Endodermal cell (in vitro differentiated cells): ENCODE measurements at places on chromosomes 6 and 20. TPM values are rescaled to one million over a fixed set of nuclear protein-coding genes. Genes with fewer than 3 reads are reported as not detected.

GRCh38 chr6:167957626-167958025 is 39.8 kb upstream of the KIF25 start:
- peaks cover 4% of the 10 kb centered on the region for H3K4me1 ChIP-seq
- H3K4me3 ChIP-seq = no peak overlapping the region
- peaks cover 68% of the 10 kb centered on the region for H3K36me3 ChIP-seq
- no peak overlapping the region for H3K27ac ChIP-seq
- no peaks in the 10 kb centered on the region for H3K27me3 ChIP-seq

DNA sequence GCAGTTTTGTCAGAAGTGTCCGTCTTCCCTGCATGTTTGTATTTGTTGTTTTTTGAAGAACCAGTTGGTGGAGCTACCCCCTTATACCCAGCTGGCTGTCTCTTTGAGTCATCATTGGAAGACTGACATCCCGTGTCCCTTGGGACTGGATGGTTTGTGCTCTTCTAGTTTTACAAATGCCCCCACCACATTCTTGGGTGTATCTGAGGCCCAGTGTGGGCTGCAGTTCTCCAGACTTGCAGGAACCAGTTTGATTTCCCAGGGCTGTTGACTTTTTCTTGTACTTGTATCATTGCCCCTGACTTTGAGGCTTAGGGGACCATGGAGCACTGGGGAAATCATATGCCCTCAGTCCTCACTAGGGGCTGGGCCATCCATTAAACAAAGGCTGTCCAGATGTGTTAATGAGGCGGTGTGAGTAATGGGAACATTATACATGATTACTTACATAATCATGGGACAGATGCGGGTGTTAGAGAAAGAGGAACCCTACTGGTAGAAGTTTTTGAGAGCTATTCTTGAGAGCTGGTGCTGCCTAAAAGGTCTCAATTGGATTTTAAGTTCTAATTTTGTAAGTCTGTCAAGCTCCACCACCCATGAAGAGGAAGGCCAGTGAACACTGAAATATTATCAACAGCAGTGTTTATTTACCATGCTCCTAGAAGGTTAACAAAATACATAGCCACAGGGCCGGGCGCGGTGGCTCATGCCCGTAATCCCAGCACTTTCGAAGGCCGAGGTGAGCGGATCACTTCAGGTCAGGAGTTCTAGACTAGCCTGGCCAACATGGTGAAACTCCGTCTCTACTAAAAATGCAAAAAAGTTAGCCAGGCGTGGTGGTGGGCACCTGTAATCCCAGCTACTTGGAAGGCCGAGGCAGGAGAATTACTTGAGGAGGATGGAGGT is 8.5 kb downstream of the JARID2 start:
- peak; percentile 68 for DNase-seq
- H3K4me3 ChIP-seq = no peak overlapping the region
- peaks cover 16% of the 10 kb centered on the region for H3K4me1 ChIP-seq
- H3K36me3 ChIP-seq = peaks cover 3% of the 10 kb centered on the region

DNA sequence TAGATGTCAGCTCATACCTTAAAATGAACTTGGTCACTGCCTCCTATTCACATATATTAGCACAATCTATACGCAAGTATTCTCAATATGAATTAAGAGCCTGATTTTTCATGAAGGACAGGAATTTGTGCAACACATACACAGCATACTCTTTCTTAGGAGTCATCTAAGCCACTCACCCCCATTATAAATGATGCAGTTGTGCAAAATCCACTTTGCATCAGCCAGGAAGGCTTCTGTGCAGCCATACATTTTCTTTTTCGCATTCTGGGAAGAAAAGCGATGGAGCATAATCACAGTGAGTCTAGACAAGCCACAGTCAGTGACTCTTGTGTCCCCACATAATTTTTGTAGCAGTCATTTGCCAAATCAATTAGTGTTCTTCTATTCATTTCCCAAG is 66.5 kb downstream of the ZMYND8 start:
- peaks cover 3% of the 10 kb centered on the region for H3K4me1 ChIP-seq
- no peak overlapping the region for H3K27ac ChIP-seq
- H3K27me3 ChIP-seq = no peaks in the 10 kb centered on the region
- H3K36me3 ChIP-seq = peaks cover 86% of the 10 kb centered on the region
- DNase-seq = no peak

Gene ADISSP
- total RNA-seq = 38.1 and 38.8 TPM in 2 replicates

GRCh38 chr20:3971145-3971544 is 44.2 kb downstream of the RNF24 start:
- no peaks in the 10 kb centered on the region for H3K27me3 ChIP-seq
- H3K27ac ChIP-seq = no peak overlapping the region
- peaks cover 10% of the 10 kb centered on the region for H3K4me1 ChIP-seq

Gene JPH2
- total RNA-seq = 1.0 to 1.9 TPM (median 1.0 TPM) in 3 replicates

Gene SLC2A10
- total RNA-seq = 11.4 and 12.4 TPM in 2 replicates

DNA sequence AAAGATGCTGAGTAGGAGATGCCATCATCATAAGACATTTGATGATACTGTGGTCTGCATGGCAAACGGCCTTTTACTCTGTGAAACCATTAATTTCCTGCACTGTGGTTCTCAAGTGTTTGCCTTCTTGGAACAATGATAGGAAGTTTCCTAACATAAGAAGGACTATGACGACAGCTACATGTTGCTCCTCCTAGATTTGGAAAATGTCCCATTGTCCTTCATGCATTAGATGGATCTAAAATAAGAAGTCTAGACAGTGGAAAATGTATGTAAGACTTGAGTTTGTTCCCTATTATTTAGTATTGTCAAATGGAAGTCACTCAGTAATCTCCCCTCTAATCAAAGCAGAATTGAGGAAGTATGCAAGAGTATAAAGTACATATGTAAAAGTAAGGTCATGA is 98.5 kb upstream of the TMEM170B start:
- H3K36me3 ChIP-seq = no peaks in the 10 kb centered on the region
- no peak for DNase-seq
- no peak overlapping the region for H3K4me3 ChIP-seq

Gene BNIP5
- not detected in 2 replicates for total RNA-seq

- H3K36me3 ChIP-seq = peaks cover 24% of the 10 kb centered on the region
- no peak overlapping the region for H3K4me3 ChIP-seq
- H3K4me1 ChIP-seq = no peaks in the 10 kb centered on the region
- DNase-seq = no peak
These were observed 65.8 kb upstream of the THEMIS start for GRCh38 chr6:127966616-127967015.

Gene FAM184A
- total RNA-seq = 188 and 216 TPM in 2 replicates

Gene ZC3H12D
- 0.32 and 0.42 TPM in 2 replicates for total RNA-seq
